ENCODE measurements at places on chromosomes 6 and 20.

- no peak for DNase-seq
These were observed 14.2 kb upstream of the FOXC1 start for GRCh38 chr6:1595271-1596087.

GRCh38 chr6:104253236-104253635, 606.5 kb downstream of the HACE1 start:
- no peak for DNase-seq

- no peak for DNase-seq
These were observed 400 bp downstream of the PAK1IP1 start for GRCh38 chr6:10695086-10695657.

- no peak for DNase-seq
These were observed 88.5 kb downstream of the PHACTR1 start for GRCh38 chr6:12804952-12805645.

DNA sequence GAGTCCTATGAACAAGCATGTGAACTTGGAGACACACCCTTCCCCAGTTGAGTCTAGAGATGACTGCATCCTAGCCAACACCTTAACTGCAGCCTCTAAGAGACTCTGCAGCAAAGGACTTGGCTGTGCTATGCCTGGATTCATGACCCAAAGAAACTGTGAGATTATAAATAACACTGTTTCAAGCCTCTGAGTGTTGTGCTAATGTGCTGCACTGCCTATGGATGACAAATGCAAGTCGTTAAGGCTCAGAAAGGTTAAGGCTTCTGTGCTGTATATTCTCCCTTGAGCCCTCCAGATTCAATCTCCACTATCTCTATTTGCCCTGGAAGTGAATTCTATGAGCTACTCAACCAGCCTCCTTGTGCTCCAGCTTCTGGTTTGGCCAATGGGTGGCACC, 116.5 kb upstream of the CBLN4 start:
- no peak for DNase-seq

- no peak for DNase-seq
These were observed 216.9 kb upstream of the SMLR1 start for GRCh38 chr6:130610303-130610702.

DNA sequence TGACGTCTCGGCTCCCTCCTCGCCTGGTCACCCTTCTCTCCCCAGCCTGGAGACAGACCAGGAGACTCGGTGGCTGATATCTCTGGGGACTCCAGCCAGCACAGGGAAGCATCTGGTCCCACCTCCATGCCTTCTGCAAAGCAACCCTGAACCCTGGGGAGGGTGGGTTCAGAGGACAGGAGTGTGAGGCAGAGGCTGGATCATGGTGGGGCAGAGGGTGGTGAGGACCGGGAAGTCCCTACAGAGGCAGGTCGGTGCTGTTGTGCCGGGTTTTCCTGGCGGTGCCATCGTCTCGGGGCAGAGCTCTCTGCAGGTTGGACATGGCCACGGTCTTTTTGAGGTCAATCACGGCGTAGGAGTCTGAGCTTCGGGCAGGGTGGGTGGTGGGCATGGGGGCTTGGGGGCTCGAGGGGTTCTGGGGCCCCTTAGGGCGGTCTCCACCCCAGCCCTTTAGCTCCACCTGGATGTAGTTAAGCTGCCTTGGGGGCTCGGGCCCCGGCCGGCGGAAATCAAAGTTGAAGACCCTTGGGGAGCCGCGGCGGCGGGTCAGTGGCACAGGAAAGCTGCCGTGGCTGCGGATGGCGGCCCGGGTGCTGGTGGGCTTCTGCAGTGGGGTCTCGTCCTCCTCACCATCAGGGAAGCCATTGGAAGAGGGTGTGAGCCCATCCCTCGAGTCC, 9.2 kb downstream of the FRS3 start:
- DNase-seq = no peak

DNA sequence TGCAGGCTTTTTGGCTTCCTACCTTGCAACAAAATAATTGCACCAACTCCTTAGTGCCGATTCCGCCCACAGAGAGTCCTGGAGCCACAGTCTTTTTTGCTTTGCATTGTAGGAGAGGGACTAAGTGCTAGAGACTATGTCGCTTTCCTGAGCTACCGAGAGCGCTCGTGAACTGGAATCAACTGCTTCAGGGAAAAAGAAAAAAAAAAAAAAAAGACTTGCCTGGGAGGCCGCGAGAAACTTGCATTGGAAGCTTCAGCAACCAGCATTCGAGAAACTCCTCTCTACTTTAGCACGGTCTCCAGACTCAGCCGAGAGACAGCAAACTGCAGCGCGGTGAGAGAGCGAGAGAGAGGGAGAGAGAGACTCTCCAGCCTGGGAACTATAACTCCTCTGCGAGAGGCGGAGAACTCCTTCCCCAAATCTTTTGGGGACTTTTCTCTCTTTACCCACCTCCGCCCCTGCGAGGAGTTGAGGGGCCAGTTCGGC, 420 bp downstream of the SOX4 start:
- no peak for DNase-seq

DNA sequence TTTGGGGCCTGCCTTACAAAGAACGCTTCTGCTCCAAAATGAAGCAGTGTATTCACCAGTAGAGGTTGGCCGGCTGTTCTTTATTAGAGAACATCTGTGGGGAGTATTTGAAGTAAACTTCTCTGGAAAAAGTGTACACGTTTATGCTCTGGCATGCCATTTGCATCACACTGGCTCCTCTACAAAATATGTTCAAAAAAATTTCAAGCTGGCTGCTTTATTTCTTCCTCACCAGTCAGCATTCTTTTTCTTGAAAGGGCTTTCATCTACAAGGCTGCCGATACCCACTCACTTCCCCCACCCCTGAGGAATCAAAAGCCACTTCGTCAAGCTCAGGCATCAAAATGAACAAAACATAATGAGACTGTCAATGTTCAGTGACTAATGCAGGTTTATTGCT, 294.1 kb downstream of the TFAP2B start:
- DNase-seq = no peak

GRCh38 chr6:107806691-107807090, 17.4 kb downstream of the SCML4 start:
- DNase-seq = peak; percentile 27

DNA sequence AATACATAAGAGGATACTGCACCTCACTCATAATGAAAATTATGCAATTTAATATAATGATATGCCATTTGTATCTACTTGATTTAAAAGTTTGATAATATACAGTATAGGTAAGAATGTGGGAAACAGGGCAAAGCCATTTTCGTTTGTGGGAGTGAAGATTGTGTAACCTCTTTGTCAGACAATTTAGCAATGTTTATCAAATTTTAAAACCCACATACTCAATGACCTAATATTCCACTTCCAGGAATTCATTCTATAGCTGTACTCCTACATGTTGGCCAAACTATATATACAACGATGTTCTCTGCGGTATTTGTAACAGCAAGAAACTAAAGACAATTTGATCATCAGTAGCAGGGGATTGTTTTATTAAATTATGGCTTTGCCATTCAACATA, 17.8 kb upstream of the FKBP5 start:
- DNase-seq = no peak

DNA sequence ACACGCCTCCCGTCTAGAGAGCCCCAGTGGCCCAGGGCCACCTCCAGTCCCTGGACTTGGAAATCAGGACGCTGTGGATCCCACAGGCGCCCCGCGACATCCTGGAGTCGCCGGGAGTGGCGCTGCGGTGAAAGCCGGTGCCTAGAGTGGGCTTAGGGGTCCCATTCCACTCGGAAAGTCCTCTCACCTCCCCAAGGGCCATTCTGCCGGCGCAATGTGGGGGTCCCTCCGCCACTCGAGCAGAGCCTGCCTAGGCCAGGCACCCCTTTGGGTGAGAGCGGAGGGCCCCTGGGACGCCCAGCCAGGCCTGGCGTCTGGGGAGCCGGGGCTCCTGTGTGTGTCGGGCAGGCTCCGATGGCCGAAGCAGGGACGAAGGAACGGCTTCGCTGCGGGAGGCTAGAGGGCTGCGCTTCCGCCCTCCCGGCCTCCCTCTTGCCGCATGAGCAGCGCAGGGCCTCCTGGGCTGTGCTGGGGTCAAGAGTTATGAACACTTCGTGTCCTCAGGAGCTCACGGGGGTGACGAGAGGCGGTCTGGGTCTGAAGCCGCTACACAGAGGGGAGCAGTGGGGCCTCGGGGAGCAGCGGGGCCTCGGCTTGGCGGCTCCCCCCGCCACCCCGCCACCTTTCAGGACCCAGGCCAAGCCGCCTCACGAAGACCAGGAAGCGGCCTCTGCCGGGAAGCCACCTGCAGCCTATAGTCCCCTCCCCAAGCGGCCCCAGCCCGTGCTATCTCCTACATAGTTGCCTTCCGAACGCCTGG, 13.6 kb downstream of the POU3F2 start:
- no peak for DNase-seq

DNA sequence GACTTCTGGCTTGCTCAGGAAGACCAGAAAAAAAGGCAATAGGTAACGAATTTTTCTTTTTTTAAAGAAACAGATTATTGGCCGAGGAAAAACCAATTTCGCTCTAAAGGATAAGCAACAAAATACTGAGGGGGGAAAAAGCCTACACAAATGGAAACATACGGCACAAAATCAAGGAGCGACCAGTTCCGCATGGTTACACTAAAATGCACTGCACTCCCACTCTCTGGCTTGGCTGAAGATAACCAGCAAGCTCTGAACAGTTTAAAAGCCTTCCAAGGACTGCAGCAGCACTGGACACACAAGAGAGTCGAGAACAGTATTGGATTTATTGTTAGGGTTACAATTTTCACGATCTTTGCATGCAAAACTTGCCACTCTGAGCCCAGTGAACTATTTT, 881 bp upstream of the MAP7 start:
- DNase-seq = no peak

GRCh38 chr6:3421143-3421542, 35.7 kb downstream of the SLC22A23 start:
- no peak for DNase-seq

GRCh38 chr20:7703996-7704395, 236.3 kb downstream of the HAO1 start:
- peak; percentile 44 for DNase-seq

DNA sequence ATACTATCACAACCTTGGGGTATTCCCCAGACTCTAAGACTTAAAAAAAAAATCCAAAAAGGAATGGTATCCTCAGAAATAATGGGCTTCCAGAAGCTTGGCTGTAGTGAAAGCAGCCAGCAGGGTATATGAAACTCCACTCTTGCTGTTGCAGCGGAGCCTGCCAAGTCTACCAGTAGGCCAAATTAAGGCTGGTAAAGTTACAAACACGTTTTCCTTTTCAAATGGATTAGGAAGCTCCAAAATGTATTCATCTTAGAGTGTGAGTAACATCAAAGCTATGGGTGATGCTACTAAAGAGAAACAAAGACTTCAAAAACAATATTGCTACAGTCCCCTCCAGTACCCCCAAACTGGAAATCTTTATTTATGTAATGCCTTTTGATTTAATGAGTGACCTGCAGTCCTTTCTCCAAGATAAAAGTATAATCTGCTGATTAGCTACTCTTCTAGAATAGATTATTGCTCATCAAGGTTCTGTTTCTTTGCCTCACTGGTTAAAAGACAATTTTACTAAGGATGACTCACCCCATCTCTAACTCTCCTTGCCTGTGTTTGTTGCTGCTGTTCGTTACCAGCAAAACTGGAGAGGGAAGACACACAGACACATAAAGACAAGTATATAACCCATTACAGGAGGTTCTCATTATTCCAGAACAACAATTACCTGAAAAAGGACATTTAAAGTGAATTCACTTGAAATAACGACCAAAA, 84.9 kb downstream of the BTBD9 start:
- no peak for DNase-seq

DNA sequence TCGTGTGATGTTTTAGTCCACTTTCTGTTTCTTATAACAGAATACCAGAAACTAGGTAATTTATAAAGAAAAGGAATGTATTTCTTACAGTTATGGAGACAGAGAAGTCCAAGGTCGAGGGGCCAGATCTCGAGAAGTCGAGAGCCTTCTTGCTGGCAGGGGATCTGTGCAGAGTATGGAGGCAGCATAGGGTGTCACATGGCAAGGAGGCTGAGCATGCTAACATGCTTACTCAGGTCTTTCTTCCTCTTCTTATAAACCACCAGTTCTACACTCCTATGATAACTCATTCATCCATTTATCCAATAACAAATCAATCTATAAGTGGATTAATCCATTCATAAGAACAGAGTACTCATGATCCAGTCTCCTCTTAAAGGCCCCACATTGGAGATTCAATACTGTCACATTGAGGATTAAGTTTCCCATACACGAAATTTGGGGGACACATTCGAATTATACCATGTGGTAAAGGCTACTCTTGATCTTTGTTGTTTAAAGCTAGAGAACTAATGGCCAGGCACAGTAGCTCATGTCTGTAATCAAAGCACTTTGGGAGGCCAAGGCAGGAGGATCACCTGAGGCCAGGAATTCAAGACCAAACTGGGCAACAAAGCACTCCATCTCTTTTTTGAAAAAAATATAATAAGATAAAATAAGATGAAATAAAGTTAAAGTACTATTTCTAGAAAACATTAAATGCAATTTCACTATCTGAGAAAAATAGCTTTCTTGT, 2.1 kb downstream of the GOPC start:
- DNase-seq = no peak

- DNase-seq = no peak
These were observed 42.8 kb downstream of the RREB1 start for GRCh38 chr6:7150381-7151064.

GRCh38 chr6:36422714-36423100, 19.9 kb downstream of the PXT1 start:
- DNase-seq = no peak

- DNase-seq = no peak
These were observed 62.8 kb upstream of the EPB41L1 start for GRCh38 chr20:36091561-36092397.

DNA sequence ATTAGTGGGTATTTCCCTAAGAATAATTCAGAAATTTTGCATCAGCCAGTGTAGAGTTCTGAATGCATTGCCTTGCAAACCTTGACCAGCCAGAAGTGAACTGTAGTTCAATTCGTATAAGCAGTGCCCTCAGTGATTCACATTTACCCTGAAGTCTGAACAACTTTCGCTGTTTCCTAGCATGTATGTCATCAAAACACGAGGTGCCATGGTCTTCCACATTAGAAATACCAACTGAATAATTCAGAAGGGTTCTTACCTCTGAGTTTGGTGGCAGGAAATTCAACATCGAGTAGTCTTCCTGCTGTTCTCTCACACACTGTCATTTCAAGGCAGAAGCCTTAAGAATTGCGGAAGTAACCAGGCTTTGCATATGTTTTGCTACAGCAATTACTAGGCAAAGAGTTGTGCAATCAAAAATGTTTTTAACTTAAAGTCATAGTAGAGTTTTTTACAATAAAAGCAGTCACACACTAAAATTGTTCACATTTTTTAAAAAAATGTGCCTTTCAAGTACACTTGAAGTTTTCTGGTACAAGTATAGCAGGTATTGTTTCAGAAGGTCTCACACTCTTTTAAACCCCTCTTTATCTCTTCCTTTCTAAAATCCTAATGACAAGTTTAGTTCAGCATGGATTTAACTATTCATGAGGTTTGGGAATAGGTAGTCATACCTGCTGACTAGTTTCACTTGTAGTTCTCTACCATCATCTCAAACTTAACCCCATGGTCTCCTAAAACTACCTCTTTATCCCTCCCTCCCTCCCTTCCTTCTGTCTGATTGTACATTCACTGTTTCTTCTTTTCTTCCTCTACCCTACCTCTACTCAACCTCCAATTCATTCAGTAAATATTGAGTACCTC, 118.3 kb downstream of the STXBP5 start:
- DNase-seq = no peak

GRCh38 chr6:113381232-113381631, 475.9 kb upstream of the MARCKS start:
- no peak for DNase-seq

- no peak for DNase-seq
These were observed 150.8 kb upstream of the TMEM170B start for GRCh38 chr6:11386726-11387125.

All from COR-L47 (cell line).